ENCODE measurements at places on chromosomes 7 and 10. TPM values are rescaled to one million over a fixed set of nuclear protein-coding genes. Genes with fewer than 3 reads are reported as not detected.
A peak's percentile ranks its signal among the peaks of the same experiment; 100 is the strongest.

GRCh38 chr7:66883716-66884115 is 37.3 kb upstream of the TMEM248 start:
- H3K27ac ChIP-seq: no peak overlapping the region
- DNase-seq: no peak
- H3K36me3 ChIP-seq: no peaks in the 10 kb centered on the region
- H3K4me3 ChIP-seq: no peak overlapping the region
- H3K4me1 ChIP-seq: no peaks in the 10 kb centered on the region

DNA sequence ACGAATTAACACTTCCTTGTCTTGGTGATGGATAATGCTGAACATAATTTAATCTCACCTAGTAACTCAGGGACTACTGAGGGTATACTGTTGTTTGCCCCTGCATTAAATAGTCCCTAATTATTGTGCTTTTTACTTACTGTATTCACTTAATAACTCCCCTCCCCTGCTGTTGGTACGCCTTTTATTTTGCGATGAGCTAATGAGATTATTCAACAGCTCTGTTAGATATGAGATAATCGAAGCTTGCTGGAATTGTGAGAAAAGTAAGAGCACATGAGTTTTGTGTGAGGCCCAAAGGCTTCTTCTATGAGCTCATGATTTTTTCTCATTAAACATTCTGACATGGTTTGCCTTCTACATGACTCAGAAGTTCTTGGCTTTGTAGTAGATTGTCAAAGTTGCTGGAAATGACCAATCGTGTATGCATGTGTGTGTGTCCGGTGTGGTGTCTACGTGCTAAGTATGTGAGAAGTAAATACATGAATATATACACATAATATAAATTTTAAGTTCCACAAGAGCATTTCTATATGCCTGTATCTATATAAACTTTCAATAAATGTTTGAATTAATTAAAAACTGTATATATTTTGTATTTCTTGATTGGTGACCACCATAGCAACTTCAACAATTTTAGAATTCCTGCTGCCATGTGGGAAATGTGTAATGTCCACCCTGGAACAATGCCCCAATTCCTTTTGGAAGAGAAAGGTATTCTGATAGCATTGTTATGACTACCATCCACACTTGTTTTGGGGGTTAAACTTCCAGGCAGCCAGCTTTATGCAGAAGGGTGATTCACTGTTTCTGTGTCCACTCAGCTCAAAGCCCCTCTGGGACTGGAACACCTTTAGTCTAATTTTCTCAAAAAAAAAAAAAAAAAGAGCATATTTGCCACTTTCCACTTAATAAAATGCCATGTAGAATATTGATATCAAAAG is 106.2 kb downstream of the SAMD9 start:
- H3K4me3 ChIP-seq: no peak overlapping the region
- no peaks in the 10 kb centered on the region for H3K36me3 ChIP-seq
- DNase-seq: no peak
- H3K4me1 ChIP-seq: no peaks in the 10 kb centered on the region
- H3K27ac ChIP-seq: no peak overlapping the region

DNA sequence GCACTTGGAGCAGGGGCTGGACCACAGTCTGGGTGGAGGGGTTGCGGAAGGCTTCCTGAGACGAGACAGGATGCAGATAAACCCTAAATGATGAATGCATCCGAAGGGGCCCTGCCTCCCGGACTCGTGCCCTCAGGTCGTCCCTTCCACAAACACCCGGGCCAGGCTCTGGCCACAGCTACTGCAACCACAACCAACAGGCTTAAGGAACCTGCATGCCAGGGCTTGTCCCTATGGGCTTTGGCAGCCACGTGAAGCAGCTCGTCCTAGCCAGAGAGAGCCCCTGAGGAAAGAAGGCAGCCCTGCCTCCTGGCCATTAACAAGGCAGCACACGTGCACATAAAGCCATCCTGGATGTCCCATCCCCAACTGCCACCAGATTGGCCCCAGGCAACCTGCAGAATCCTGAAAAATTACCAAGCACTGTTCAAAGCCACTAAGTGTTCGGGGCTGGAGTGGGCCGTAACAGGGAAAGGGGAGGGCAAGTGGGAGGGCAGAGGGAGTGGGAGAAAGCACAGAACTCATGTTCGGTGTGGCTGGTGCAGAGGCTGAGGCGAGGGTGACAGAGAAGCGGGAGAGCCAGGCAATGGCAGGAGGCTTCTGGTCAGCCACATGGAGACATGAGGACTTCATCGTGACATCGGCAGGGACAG is 62.7 kb downstream of the MAD1L1 start:
- no peak for DNase-seq
- H3K4me3 ChIP-seq: no peak overlapping the region
- H3K4me1 ChIP-seq: peaks cover 3% of the 10 kb centered on the region
- no peaks in the 10 kb centered on the region for H3K36me3 ChIP-seq

- H3K4me1 ChIP-seq: no peaks in the 10 kb centered on the region
- no peak for DNase-seq
- no peaks in the 10 kb centered on the region for H3K36me3 ChIP-seq
- peak overlapping the region; percentile 95 for H3K27ac ChIP-seq
- H3K4me3 ChIP-seq: no peak overlapping the region
These were observed 22.6 kb downstream of the PLAC9 start for GRCh38 chr10:80154978-80155695.

GRCh38 chr7:139687211-139687954 is 90.4 kb downstream of the HIPK2 start:
- no peaks in the 10 kb centered on the region for H3K27me3 ChIP-seq
- no peaks in the 10 kb centered on the region for H3K36me3 ChIP-seq
- H3K4me3 ChIP-seq: no peak overlapping the region
- DNase-seq: no peak

GRCh38 chr10:26213157-26213800 is 3.3 kb upstream of the GAD2 start:
- H3K27me3 ChIP-seq: peaks cover 4% of the 10 kb centered on the region
- no peak for DNase-seq
- no peak overlapping the region for H3K4me3 ChIP-seq

The SPACDR gene
- not detected for total RNA-seq

The AKR1B15 gene
- 3.5 TPM for total RNA-seq

The HOXA5 gene
- 48.7 TPM for total RNA-seq

The RASA4B gene
- total RNA-seq: 7.2 TPM

Data from breast epithelium (tissue), 4 donors.